Suppressor macrophage treated with lipopolysaccharide for 4 hours (primary cell): ENCODE measurements at places on chromosomes 16 and 17.
A peak's percentile ranks its signal among the peaks of the same experiment; 100 is the strongest.

DNA sequence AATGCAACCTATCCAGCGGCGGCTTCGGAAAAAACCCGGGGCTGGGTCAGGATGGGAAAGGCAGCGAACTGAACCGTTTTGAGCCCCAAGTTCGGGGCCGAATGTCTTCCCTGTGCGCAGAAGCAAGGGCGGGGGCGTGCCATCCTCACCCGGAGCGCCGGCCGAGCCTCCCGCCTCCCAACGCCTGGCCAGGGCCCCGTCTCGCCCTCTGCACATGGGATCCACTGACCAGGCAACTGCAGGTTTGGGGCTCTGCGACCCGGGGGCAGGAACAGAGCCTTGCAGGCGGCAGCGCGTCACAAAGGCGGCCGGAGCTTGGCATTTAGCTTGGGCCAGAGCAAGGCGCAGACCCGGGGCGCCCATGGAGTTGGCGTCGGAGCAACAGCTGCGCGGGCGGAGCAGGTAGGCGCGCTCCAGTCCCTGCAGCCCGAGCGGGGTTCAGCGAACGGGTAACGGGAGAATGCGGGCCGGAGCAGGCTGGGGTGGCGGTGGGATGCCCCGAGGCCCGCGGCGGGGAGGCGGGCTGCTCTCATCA is at the start of gene FBXO39:
Gene FBXO39 (plus strand): TSS at position 345 of the 535 bp plus-strand sequence. CDS start 3,654 bp downstream, outside the sequence.
- DNase-seq = peak; percentile 56

- no peak for DNase-seq
Measured at GRCh38 chr17:67655478-67656148, 62.1 kb upstream of the NOL11 start.

GRCh38 chr17:40124279-40125141 is 2.7 kb downstream of the MSL1 start:
- no peak for DNase-seq

- DNase-seq = no peak
Measured at GRCh38 chr17:40532520-40533253, 31.3 kb upstream of the TNS4 start.

- DNase-seq = no peak
Measured at GRCh38 chr16:14129502-14129901, 58.4 kb downstream of the MRTFB start.

DNA sequence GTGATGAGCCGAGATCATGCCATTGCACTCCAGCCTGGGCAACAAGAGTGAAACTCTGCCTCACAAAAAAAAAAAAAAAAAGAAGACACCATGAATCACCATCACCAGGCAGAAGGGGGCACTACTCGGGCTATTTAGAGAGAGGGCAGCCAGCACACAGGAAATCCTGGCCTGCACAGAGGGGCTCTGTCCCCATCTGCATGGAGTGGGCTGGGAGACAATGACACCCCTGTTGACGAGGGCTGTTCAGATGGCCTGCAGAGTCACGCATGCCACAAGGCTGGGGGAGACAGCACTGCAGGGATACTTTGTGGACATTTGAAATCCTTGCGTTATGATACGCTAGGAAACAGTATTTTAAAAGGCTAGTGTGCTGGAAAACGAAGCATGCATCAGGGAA is 48.3 kb downstream of the CUEDC1 start:
- DNase-seq = peak; percentile 23
